ENCODE measurements at places on chromosomes 13 and 19.

- DNase-seq, result no peak
Measured at GRCh38 chr13:35879111-35879510, 252.1 kb downstream of the DCLK1 start.

DNA sequence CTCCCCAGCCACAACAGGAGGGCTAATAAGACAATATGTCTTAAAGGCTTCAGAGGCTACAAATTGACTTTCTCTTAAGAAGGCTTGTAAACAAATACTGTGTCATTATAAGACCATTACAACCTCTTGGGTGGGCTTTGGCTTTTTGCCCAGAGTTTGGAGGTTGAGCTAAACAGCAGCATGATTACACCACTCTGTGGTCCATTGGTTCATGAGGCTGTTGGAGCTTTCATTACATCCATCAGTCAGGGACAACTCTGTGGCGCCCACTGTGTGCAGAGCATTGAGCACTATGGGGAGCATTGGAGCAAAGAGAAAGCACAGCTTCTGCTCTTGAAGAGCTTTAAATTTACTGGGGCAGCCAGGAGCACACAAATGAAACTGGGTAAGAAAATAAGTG is 75.9 kb downstream of the TNFSF11 start:
- no peak for DNase-seq

DNA sequence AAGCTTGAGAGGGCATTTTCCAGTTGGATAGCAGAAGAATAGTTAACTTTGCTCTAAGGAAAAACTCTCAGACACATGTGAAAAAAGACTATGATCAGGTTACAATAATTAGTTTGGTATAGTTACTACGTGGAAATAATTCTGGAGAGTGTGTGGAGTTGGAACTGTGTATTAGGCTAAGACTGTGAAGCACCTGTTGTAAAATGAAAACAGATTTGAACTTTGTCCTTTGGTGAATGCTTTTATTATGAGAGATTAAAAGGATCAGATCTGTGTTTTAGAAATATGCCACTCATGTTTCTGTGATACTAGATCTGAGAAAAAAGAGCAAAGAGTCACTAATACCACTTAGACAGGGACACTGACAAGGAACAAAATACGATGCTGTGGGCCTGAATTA is 807.5 kb upstream of the ATXN8OS start:
- no peak for DNase-seq

DNA sequence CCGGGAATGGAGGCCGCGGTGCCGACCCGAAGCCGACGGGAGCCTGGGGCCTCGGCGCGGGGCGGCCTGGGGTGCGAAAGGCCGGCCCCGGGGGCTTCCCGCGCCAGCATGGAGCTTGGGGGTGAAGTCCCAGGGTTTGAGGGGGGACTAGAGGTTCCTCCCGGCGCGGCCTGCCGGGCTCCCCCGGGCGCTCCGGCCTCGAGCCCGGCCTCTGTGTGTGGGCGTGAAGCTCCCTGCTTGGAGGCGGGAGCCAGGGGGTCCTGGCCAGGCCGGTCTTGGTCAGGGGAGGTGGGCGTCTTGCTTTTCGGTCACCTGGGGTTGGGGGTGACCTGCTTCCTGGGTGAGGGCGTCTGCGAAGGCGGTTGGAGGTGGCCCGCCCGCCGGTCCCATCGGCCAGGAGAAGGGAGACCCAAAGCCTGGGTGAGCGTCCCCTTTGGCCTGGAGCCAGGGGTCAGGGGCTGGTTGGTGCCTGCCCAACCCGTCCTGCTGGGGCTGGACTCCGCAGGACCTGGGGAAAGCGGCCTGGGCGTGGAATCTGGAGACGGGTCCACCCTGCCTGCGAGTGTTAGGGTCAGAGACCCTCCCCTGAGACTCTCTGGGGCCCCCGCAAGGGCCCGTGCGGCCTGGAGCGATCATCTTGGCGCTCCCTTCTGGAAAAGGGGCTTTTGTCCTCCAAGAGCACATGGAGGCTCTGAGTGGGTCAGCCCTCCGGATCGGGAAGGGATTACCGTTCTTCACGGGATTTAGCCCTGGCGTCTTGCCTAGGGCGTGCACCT is 535 bp downstream of the BSG start:
- DNase-seq, result peak; percentile 59

GRCh38 chr13:37443538-37443937 is 155.0 kb downstream of the POSTN start:
- DNase-seq, result no peak

- DNase-seq, result peak; percentile 92
Measured at GRCh38 chr19:48812094-48812929, 1.5 kb upstream of the BCAT2 start.

- DNase-seq, result no peak
Measured at GRCh38 chr19:4075373-4075772, 8.7 kb upstream of the ZBTB7A start.
